ENCODE measurements at places on chromosomes 7 and 10.

DNA sequence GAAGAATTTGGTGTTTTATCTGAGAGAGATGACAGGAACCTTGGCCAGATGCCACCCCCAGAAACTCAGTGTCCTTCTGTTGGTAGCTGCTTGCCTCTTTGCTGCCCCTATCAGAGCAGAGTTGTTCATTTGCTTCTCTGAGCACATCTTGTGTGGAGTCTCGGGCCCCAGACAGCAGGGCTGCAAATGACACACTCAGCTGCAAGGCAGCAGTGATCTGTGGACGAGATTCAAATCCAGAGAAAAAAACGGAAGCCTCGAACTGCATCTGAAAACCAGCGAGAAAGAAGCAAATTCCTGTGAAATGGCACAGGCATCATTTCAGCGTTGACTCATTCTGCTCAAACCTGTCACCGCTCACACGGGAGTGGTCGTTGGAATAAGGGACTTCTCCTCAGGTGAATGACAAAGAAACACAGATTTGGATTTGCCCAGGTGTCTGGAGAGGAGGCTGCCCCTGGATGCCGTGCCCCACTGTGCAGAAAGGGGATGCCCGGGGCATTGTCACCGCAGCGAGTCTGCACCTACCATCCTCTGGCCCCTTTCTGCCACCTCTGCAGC, 144.7 kb downstream of the PFKFB3 start:
- DNase-seq: peak; percentile 36

GRCh38 chr10:78865931-78866717, 202.6 kb upstream of the ZMIZ1 start:
- no peak for DNase-seq

- DNase-seq: no peak
Measured at GRCh38 chr10:98268694-98269431, 869 bp upstream of the LOXL4 start.

DNA sequence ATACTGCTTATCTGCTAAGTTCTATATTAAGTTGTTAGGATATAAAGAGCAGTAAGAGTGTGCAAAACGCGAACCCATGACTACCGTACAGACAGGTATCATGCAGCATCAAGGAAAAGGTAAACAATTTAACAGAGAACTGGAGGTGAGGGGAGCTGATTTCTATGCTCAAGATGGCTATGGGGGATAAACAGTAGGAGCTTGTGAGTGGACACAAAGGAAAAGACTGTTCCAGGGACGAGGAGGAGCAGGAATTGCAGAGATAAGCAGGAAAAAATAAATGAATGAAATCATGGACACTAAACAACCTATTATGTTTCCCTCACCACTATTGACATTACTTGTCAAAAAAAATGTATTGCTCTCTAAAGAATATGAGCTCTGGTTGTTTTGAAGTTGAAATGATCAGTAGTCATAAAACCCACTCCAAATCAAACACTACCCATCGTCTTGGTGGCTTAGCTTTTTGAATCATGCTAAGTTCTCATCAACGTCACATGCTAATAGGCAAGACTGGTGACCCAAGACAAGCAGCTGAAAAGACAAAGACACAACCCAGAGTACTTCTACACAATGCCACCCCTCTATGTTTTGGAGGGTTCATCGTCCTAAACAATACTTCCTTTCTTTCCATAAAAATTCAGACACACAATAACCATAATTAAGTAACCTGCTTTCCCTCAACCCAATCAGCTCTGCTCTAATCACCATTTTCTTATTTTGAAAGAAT, 102.7 kb downstream of the NRP1 start:
- DNase-seq: no peak

GRCh38 chr10:78829565-78829964, 239.2 kb upstream of the ZMIZ1 start:
- peak; percentile 30 for DNase-seq

DNA sequence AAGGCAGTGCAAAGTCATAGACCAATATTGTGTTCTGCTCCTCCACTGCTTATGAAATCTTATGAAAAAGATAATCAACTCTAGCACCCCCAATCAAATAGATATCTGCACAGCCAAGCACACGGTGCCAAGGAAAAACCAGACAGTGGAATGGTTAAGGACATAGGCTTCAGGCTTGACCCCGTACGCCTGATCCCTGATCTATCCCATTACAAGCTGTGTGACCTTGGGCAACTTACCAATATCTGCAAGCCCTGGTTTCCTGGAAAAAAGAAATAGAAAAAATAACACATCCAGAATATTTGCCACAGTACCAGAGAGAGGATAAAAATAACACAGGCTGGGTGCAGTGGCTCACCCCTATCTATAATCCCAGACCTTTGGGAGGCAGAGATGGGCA, 56.9 kb downstream of the GRB10 start:
- no peak for DNase-seq

GRCh38 chr7:45514944-45515343, 59.2 kb upstream of the ADCY1 start:
- no peak for DNase-seq

- peak; percentile 84 for DNase-seq
Measured at GRCh38 chr10:117442944-117443685, 67.9 kb upstream of the PDZD8 start.

- DNase-seq: no peak
Measured at GRCh38 chr7:158023157-158023556, 564.5 kb downstream of the PTPRN2 start.

GRCh38 chr7:16739863-16740622, 13.5 kb upstream of the TSPAN13 start:
- DNase-seq: peak; percentile 96

DNA sequence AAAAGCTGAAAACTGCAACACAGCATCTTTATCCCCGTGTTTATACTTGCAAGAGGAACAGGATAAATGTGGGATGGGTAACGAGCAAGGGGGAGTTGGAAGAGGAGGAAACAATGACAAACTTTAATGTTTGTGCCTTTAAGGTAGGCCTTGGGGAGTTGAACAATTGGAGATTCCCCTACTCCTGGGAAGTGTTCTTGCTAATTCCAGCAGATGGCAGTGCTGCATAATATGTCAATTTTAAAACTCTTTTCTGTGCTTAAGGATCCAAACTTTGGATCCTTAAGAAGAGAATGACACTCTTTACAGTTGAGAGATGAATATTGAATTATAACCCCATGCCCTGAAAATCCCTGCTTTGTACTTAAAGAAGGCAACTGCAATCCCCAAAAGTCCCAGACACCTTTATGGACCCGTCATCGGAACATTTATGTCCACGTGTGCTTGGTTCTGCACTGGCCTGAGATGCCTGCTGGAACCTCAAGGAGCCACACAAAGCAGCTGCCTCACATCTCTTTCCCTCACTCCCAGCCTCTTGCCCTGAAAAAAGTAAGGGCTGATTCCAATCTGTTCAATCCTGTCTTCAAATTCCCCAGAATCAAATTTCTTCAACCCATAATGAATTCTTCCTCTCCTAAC, 12.0 kb downstream of the IFIT5 start:
- peak; percentile 25 for DNase-seq

DNA sequence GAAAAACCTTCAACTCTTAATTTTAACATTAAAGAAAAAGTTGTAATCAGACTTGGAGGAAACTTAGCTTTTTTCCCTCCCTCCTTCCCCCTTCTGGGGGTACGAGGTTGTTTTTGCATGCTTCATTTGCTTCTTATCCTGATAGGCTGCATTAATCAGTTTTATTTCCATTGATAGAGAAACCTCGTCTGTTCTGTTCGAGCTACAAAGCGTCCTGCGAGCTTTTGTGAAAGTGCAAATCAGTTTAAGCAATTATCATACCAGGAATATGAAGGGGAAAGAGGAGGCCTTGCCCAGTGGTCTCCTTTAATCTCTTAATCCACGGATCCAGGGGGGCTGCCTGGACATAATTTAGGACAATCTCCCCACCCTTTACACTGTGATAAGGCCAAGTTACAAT, 7.5 kb downstream of the EMX2 start:
- no peak for DNase-seq

DNA sequence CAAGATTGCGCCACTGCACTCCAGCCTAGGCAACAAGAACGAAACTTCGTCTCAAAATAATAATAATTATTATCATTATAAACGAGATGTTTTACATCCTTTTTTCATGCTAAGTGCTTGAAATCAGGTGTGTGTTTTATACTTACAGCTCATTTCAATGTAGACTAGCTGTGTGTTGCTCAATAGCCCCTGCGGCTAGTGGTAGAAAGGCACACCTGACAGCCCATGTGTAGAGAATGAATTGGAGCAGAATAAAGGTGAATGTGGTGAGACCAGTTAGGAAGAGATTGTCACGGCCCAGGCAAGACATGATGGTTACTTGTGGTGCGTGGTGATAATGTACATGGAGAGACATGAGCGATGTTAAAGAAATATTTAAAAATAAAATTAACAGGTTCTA, 86.7 kb upstream of the TMEM26 start:
- DNase-seq: no peak

- DNase-seq: no peak
Measured at GRCh38 chr7:74014931-74015330, 13.0 kb upstream of the ELN start.

Measured in GM04503 (cell line).